Left ventricle myocardium superior (tissue), 1 donor: ENCODE measurements at places on chromosomes 7 and 10. TPM values are rescaled to one million over a fixed set of nuclear protein-coding genes. Genes with fewer than 3 reads are reported as not detected.

DNA sequence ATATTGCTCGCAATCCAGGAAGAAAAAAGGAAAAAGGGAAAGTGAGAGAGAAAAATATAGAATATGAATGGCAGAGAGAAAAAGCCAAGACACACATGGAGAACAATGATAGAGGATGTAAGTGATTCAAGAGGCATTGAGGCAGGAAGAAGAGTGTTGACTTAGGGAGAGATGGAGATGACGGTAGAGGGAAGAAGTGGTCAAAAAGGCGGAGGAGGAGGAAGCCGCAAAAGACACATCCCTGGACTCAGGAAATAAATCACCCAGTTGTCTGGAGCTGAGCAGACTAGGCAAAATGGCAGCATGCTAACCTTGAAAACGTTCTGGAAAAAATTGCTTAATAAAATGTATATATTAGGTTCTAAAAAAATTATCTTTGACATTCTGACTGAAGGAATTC, 17.7 kb upstream of the GPR37 start:
- no peak for DNase-seq

The ACTL6B gene
- not detected for total RNA-seq

- DNase-seq: no peak
Measured at GRCh38 chr7:15288741-15289140, 273.1 kb downstream of the AGMO start.

GRCh38 chr7:27846388-27846787, 106.4 kb downstream of the TAX1BP1 start:
- no peak for DNase-seq

The CNOT4 gene
- total RNA-seq: 26.6 TPM

- no peak for DNase-seq
Measured at GRCh38 chr7:139252451-139252850, 21.4 kb downstream of the UBN2 start.

GRCh38 chr10:112307358-112308124, 24.3 kb downstream of the TECTB start:
- peak; percentile 38 for DNase-seq

The SHTN1 gene
- total RNA-seq: 5.0 TPM

DNA sequence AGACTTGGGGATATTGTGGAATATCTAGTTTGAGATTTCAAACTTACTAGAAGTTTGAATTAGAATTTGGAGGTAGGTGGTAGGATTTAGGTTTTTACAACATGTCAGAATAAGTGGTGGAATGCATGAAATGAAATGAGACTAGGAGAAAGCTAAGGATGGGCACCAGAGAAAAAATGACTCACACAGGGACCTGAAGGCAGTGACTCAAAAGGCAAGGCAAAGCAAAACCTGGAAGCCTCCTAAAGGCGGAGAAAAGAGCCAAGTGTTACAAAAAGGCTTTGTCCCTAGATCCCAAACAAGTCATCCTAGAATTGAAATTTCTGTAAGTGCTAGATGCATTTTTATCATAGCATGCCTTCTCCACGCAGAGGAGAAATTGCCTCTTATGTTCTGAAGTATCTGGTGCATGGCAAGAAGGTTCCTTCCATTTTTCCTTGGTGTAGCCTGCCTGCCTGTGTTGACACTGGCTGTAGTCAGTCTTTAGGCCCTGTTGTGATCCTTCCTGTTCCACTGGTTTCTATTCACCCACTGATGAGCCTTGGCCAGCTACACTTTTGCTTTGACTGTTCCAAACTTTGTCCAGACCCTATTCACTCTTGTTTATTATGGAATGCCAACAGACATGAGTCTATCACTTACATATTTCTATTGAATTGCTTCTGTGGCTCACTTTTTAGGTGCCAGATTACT, 109.3 kb downstream of the ETV1 start:
- DNase-seq: no peak

GRCh38 chr7:159071260-159071659, 73.4 kb downstream of the VIPR2 start:
- no peak for DNase-seq

DNA sequence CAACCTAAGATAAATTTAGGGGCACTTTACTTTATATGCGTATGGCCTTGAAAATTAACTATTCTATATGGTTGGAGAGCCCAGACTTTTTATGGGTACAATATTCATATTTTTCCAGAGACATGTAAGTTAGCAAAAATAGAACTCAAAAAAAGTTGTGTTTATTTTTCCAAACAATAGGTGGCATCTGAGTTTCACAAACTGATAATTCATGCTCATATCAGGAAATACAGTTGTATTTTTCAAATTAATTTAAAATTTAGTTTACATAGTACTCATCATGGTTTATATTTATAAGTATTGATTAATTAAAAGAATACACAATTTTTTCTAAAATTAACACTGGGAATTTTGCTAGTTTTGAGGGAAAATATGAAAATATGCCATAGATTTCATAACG, 34.6 kb downstream of the ANKRD7 start:
- no peak for DNase-seq

The CYP3A7 gene
- not detected for total RNA-seq

The LLCFC1 gene
- total RNA-seq: not detected

- DNase-seq: no peak
Measured at GRCh38 chr10:116385311-116385710, 42.3 kb upstream of the PNLIPRP3 start.

The STK31 gene
- total RNA-seq: not detected

GRCh38 chr7:75716992-75717626, 21.6 kb downstream of the HIP1 start:
- no peak for DNase-seq

The CYP17A1 gene
- not detected for total RNA-seq

DNA sequence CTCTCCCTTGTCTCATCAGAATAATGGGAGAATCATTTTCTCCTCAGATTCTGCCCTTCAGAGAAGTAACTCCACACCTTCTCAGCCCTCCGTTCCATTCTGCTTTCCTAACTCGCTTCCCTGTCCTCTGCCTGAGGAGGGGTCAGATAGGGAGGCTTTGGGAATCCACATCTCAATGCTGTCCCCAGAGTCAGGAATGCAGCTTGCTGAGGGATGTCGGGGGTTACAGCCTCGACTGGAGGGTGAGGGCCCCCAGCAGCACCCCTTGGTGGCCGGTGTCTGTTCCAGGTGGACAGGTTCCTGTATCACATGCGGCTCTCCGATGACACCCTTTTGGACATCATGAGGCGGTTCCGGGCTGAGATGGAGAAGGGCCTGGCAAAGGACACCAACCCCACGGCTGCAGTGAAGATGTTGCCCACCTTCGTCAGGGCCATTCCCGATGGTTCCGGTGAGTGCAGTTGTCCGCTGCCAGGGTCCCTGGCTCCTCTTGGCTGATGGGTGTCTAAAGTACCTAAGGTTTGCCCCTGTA, 6.9 kb downstream of the HKDC1 start:
- no peak for DNase-seq

DNA sequence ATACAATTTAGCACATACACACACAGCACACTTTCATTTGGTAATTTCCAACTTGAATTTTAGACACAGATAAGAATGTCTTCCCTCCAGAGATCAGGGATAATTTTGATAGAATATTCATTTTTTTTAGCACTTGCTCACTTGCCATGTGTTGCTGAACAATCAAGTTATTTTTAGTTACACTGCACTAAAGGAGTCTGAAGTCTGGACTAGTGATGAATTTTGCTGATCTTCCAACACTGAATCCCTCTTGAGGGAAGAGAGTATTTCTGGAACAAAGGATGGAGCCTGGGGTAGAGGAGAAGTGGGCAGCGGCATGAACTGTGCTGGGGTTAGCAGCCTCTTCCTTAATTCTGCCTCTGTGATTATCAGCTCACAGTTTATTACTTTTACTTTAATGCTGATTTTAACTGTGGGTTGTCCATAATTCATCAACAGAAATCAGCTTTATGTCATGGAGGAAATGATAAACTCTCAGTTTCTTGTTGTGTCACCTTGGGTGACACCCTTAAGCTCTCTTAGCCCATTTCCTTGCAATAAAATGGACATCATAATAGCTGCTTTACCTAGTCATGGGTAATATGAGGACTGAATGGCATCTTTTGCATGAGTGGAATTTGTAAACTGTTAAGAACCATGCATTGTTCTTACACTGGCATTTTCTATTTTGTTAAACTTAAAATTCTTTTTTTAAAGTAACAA, 32.1 kb downstream of the SGPL1 start:
- DNase-seq: no peak

DNA sequence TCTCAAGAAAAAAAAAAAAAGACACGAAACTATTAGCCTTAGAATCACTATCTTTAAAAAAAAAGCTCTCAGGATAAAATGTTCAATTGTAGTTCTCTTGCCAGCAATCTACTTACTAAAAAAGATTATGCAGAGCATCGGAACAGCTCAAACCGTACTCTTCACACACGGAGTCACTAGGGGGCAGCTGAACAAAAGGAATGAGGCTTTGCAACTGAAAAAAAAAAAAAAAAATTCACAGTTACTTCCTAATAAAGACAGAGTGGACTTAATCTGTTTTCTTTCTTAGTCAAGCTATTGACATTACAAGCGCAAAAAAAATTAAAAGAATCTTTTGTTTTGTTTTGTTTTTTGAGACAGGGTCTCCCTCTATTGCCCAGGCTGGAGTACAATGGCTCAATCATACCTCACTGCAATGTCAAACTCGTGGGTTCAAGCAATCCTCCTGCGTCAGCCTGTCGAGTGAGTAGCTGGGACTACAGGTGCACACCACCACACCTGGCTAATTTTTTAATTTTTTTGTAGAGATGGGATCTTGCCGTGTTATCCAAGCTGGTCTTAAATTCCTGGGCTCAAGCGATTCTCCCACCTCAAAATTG, 11.5 kb downstream of the PMS2 start:
- DNase-seq: no peak

The TMEM270 gene
- total RNA-seq: not detected

The BET1 gene
- 14.6 TPM for total RNA-seq

DNA sequence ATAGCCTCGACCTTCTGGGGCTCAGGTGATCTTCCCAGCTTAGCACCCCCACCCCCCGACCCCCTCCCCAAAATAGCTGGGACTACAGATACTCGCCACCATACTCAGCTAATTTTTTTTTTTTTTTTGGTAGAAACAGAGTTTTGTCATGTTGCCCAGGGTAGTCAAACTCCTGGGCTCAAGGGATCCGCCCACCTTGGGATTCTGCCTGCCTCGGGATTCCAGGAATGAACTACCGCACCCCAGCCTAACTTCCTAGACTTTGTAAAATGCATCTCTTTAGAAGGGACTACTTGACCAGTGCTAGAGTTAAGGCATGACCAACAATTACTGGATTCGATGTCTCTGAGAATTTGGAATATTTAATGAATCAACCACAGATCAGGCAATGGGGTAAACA, 85.9 kb downstream of the MDFIC start:
- peak; percentile 34 for DNase-seq

DNA sequence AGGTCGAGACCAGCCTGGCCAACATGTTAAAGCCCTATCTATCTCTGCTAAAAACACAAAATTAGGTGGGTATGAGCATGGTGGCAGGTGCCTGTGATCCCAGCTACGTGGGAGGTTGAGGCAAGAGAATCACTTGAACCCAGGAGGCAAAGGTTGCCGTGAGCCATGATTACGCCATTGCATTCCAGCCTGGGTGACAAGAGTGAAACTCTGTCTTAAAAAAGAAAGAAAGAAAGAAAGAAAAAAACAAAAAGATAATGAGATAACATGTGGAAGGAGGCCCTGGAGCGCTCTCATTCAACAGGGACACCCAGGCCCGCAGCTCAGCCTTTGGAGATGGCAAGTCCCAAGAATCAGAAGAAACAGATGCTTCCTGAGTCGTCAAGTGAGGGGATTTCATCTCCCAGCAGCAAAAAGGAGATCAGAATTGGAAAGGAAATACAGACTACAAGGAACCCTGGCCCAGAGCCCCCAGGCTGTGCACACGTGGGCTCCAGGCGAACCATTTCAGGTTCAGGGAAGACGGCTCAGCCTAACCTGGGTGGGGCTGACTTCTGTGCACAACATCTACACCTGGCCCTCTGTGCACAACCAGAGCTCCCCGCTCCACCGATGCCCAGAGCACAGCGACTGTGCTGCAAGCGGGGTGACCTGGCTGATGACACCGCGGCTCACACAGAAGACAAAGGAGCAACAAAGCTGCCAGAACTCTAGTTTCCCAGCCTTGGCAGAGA, 33.3 kb downstream of the GNA12 start:
- DNase-seq: no peak

GRCh38 chr7:83036130-83036529, 126.6 kb downstream of the PCLO start:
- no peak for DNase-seq

GRCh38 chr10:21160116-21160515, 263.0 kb upstream of the NEBL start:
- no peak for DNase-seq

DNA sequence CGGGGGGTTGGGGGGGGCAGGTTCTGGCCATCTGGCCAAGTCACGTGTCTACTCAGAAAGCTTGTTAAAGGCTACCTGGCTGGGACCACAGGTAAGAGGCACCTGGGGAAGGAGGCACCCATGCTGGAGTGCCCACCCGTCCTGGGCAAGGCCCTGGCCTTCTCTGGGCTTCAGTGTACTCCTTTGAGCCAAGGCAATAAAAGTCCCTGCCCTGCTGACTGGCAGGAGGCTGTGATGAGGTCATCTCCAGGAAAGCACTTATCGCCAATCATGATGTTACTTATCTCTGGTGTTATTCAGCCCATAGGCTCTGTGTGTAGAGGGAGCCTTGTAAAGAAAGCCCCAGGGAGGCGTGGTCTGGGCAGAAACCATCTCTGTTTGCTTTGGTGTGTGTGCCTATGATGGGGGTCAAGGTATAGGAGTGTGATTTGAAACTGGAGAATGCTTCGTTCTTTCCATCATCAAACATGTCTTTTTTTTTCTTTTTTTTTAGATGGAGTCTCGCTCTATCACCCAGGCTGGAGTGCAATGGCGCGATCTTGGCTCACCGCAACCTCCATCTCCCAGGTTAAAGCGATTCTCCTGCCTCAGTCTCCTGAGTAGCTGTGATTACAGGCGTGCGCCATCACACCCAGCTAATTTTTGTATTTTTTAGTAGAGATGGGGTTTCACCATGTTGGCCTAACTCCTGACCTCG, 2.5 kb upstream of the CLDN4 start:
- no peak for DNase-seq

- no peak for DNase-seq
Measured at GRCh38 chr7:101869901-101870290, 52.5 kb downstream of the CUX1 start.

GRCh38 chr7:47957156-47957555, 8.9 kb upstream of the PKD1L1 start:
- no peak for DNase-seq

The AZGP1 gene
- total RNA-seq: 70.9 TPM
